ENCODE measurements at places on chromosomes 6 and 20. TPM values are rescaled to one million over a fixed set of nuclear protein-coding genes. Genes with fewer than 3 reads are reported as not detected.

Gene EEF1E1
- 55.4 TPM for polyA plus RNA-seq

DNA sequence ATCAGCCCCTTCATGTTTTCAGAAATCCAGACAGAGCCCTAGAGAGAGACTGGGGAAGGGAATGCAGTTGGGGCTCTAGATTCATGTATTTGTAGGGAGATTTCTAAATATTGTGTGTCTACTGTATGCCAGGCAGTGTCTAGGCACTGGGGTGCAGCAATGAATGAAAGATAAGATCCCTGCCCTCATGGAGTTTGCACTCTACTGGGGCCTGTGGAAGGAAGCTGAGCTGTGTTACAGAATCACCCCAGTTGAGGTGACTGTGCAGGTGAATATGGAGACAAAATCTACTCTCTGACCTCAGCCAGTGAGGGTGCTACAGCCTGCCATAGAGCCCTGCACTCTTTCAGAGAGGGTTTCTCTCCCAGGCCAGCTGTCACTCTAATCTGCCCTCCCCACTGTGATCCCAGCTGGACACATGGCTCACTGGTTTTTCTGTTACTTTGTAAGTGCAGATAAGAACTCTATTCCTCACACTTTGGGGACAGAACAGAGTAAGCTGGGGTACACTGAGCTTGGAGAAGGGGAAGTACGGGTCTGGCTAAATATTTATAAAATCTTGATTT lies 69.2 kb upstream of the E2F3 start:
- DNase-seq: no peak

DNA sequence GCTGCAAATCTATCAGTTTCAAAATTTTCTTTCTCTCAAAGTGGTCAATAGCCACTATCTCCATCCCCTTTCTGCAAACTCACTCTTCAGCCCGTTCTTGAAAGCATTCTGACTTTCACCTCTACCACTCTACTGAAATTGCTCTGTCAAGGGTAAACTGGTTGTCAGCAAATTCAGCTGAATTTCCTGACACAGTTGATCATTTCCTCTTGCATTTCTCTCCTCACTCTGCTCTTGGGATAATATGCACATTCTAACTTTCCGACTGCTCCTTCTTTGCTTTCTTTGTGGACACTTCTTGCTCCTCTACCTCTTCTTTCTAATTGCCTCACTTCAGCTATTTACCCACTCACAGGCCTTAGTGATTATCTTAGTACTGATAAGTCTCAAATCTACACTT lies 73.7 kb upstream of the TINAG start:
- no peak for DNase-seq

DNA sequence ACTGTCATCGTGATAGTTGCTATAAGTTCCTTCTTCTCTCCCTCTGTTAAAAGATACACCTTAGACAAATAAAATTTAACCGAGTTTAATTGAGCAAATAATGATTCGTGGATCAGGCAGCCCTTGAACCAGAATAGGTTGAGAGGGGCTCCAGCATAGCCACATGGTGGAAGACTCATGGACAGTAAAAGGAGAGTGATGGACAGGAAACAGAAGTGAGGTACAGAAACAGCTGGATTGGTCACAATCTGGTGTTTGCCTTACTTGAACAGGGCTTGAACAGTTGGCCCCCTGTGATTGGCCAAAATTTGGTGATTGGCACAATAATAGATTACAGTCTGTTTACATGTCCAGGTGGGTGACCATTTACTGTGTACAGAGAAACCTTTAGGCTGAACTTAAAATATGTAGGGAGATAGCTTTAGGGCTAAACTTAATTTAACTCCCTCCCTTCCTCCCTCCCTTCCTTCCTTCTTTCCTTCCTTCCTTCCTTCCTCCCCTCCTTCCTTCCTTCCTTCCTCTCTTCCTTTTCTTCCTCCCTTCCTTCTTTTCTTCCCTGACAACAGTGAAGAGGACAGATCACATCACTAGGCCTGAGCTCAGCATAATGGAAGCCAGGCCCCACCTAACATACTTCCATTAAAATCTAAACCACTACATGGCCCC lies 531.8 kb upstream of the JARID2 start:
- DNase-seq: no peak

All from mammary epithelial cell (primary cell).